Eye (tissue), 1 donor: ENCODE measurements at places on chromosomes 4 and X.

GRCh38 chr4:147103403-147103946 lies 157.8 kb upstream of the TTC29 start:
- no peak for DNase-seq

GRCh38 chrX:2374086-2374485 lies 126.7 kb downstream of the DHRSX start:
- no peak for DNase-seq

GRCh38 chrX:13816643-13817627 lies at the start of gene GPM6B:
GPM6B (minus strand) TSS chrX:13817093; CDS start chrX:13816904, 189 bp downstream.
- DNase-seq = peak; percentile 85

DNA sequence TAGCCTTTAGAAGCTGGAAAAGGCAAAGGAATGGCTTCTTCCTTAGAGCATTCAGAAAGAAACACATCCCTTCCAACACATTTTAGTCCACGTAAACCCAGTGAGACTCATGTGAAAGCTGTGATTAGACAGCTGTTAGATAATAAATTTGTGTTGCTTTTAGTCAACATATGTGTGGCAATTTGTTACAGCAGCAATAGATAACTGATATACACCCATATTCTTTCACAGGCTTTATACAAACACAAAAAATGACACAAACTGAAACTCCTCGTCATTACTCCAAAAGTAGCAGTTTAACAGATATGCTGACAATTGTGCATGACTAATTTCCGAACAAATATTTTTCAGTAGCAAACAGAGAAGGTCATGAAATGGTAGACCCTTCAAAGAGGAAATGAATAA lies 65.3 kb downstream of the ANTXR2 start:
- DNase-seq = no peak

DNA sequence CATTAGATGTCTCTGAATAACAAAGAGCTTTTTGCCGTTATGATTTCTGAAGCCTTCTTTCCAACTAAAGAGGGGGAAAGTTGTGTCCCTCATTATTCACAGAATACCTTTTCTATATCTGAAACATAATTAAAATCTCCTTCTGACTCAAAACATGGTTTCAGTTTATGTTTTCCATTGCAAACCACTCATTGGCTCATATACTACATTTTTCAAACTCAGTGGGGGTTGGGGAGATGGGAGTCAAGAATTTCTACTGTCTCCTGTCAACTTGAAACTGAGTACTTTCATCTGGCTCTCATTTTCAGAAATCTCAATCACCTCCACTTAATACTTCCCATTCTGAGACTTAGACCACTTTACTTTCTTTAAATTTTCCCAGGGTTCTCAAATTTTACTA lies 1839.5 kb upstream of the PCDH10 start:
- DNase-seq = no peak

DNA sequence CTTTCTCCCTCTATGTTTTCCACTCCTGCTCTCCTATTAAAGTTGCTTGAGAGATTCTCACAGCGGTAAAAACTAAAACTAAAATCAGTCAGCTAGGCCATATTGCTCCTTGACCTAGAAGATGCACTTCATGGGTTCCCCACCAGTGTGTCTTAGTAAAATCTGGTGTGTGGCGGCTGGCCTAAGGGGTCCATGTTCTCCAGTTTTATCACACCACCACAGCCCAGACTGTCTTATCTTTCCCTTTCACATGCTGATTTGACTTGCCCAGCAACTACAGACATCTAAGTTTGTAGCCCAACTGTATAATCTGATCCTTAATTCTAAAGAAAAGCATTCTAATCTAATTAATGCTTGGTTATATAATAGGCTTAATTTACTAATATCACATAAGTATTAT lies 68.0 kb downstream of the ATP8A1 start:
- no peak for DNase-seq

- no peak for DNase-seq
Observed at GRCh38 chrX:119661486-119661885, 31.5 kb downstream of the SEPTIN6 start.

DNA sequence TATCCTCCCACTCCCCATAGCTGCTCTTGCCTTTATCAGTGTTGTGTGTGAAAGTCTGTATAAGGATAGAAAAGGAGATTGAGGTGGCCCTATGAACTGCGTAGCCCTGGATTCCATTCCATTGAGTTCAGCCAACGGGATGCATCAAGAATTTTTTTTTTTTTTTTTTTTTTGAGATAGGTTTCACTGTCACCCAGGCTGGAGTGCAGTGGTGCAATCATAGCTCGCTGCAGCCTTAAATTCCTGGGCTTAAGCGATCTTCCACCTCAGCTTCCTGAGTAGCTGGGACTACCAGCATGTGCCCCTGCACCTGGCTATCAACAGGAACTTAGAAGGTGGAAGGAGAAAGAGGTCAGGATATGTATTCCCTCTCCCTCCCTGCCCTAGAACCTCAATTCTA lies 187.2 kb upstream of the SPRY1 start:
- DNase-seq = no peak

GRCh38 chr4:97153042-97153441 lies 990.2 kb downstream of the STPG2 start:
- peak; percentile 44 for DNase-seq

DNA sequence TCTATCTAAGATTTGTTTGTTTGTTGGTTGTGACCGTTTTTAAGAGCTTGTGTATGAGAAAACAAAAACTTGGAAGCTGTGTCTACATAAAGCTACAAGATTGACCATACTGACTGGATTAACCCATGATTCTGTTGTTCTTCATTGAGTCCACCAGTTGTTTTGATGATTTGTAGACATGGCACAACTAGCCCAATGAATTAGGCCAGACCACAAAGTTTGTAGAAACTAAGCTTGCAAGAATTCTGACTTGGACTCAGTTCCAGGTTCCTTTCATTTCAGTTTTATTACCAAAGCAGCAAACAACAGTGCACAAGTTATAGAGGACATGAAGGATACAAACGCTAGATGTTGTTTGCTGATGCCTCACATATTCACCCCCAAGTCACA lies 119.3 kb downstream of the RASGEF1B start:
- no peak for DNase-seq

- no peak for DNase-seq
Observed at GRCh38 chrX:38225093-38225492, 4.4 kb upstream of the SRPX start.

DNA sequence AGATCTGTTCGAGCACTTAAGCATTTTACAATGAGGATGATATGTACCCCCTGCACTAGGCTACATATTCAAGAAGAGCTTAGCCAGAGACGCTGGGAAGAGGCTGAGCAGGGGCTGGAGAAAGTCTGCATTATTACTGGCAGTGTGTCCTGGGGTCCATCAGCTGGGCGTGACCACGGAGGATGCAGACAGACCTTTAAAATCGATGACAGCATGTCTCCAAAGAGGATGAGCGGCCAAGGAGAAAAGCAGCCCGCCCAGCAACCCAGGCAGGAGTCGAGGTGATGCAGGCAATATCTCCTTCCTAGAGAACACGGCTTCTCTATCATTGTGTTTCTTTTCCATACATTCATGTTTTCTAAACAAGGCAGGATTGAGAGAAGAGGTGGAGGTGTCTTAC lies 300.7 kb downstream of the USP46 start:
- no peak for DNase-seq

DNA sequence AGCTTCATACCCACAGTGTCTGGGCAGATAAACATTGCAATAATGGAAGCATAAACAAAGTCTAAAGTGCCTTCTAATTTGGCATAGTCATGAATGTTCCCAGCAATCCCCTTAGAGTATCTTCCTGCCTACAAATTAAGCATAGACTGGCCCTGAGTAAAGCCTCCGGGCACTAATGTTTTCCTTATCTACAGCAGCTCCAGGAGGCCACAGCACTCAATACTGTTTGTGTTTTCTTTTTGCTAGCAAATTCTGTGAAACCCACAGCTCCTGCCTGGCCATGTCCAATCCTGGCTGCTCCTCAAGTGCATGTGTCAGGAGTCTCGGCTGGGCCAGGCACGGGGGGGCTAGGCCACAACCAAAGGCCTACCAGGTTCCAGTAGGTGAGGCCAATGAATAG lies 102.7 kb upstream of the TBC1D9 start:
- DNase-seq = no peak

DNA sequence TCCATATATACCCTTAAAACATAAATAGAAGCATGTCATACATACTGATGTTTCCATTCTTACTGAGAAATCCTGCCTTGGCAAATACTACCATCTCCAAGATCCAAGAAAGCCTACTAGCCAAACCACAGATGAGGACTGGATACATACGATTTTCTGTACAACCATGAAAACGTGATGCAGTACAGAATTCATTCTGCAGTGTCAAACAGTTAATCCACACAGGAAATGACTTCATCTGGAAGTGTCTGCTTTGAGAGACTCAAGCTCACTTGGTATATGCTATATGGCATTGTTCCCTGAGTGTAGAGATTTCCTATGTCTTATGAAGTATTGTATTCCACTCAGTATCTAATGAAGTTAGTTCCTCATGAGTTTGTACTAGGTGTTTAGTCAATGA lies 94.3 kb downstream of the CT47B1 start:
- peak; percentile 41 for DNase-seq

GRCh38 chrX:138254001-138254400 lies 457.5 kb downstream of the FGF13 start:
- no peak for DNase-seq

- peak; percentile 68 for DNase-seq
Observed at GRCh38 chrX:106999002-106999975, 723 bp downstream of the MORC4 start.

DNA sequence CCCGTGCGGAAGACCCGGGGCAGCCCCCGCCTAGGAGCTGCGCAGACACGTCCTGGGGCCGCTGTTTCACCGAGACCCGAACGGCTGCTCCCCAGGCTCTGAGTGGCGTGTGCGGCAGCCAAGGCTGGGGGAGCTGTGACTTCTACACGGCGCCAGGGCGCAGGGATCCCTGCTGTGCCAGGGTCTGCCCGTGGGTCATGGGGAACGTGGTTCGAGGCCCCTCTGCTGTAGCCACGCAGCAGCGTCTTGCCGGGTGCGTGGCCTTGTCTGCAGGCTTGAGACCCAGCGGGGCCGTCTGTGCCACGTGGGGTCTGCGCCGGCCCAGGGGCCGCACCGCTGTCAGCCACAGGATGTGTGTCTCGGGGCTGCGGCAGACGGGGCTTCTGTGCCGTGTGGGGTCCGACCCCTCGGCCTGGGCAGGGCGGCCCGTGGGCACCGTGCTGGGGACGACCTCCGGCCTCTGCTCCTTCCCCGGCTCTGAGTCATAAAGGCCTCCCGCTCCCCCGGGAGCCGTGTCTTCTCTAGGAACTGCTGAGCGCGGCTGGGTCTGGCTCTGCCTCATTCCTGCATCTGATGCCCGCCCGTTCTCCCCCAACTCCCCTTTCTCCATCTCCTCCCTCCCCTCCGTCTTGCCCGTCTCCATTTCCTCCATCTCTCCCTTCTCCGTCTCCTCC lies 12.7 kb upstream of the GTPBP6 start:
- DNase-seq = peak; percentile 72

DNA sequence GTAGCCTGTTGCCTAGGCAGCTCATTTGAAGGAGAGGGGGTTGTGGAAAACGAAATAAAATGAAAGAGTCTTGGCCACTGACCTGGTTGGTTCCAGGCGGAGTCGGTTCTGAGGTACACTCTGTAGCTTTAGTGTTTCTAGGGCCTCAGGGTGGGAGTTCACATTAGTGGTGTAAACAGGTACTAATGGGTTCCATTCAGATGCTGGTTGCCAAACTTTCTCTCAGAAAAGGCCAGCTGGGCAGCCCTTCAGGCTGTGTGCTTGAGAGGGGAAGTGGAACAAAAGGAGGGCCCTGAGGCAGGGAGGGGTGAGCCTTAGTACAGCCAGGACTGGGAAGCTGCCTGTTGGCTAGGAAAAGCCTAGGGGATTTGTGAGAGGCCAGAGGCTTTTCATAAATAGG lies 24.8 kb downstream of the NHSL2 start:
- DNase-seq = no peak

DNA sequence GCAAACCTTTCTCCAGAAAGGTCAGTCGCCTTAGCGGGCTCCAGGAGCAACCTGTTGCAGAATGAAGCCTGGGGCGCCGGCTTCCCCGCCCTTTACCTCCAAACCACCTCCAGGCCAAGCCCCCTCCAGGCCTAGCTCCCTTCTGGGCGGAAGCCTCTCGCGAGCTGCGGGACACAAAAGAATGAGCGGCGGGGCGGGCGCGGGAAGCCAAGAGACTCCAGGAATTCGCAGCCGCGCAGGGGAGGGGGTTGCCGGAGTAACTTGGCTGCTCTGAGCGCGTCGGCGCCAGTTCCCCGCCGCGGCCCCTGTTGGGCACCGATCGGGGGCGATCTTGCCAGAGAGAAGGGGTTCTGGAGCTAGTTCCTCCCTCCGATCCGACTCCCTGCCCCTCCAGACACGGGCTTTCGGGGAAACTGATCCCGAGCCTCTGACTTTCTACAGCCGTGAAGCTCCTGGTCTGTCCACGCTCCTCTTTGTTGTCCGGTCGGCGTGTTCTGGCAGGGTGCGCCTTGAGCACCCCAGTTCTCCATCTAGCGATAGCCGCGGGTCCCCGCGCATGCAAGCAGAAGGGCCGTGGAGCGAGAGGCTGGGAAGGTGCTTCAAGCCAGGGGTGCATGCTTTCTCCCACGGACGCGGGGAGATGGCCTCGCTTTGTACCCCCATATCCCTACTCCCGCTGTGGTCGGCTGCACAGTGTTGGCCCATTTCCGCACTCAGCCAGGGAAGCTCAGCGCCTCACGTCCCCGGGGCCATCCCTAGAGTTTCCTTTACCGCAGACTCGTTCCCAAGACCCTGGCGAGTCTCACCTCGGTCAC lies 1.2 kb downstream of the PROM1 start:
- peak; percentile 94 for DNase-seq

- no peak for DNase-seq
Observed at GRCh38 chr4:67565284-67565683, 6.8 kb downstream of the STAP1 start.

- DNase-seq = no peak
Observed at GRCh38 chr4:9933184-9933583, 88.1 kb downstream of the SLC2A9 start.

DNA sequence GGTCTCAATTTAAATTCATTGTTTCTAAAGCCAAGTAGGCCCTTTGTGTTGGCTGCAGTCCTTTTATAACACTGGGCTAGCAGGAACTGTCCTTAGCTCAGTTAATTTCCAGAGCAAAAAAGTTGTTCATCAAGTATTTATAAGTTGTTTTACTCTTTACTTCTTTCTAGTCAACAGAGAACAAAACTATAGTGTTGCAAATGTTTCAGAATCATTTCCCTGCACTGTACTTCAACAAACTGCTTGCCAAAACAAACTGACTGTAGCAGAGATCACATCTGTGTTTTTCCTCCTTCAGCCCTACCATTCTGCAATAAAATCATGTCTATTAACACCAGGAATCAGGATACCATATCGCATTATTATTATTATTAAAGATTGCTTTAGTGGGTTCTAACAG lies 168.5 kb upstream of the SH3RF1 start:
- DNase-seq = peak; percentile 16
